ENCODE measurements at places on chromosomes 11 and 22.

GRCh38 chr11:81839976-81840375, 893.7 kb downstream of the FAM181B start:
- DNase-seq: no peak

DNA sequence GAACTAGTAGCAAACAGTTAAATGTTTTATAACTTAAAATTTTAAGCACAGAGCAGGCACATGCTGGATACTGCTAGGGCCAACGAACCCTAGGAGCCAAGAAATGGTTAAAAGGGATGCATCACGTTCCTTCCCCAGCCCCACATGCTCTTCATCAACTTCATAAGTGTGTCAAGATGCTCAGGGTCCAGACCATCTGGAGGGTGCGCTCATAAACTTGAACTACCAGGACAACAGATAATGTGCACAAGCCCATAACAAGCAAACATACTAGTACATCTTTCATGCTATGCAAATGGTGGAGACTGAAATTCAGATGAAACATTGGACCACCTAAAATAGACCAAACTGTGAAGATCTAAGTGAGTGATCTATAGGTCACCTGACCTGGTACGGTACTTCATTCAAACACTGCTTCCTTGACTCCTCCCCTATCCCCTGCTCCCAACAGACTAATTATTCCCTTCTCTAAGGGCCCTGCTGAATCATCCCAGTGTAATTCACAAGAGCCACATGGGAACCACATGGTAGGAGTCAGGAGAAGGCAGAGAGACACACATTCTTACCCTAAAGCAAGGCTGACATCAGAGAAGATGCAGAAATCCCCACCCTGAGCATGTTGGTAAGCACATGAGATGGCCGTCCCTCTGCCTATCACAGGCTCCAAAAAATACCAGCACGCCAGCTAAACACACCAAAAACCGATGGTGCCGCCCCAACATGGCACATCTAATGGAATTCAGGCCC, 83.9 kb downstream of the ETS1 start:
- DNase-seq: no peak

GRCh38 chr22:41320416-41321240, 19.3 kb downstream of the ZC3H7B start:
- DNase-seq: no peak

GRCh38 chr11:43583548-43583947, 97.0 kb upstream of the HSD17B12 start:
- no peak for DNase-seq

DNA sequence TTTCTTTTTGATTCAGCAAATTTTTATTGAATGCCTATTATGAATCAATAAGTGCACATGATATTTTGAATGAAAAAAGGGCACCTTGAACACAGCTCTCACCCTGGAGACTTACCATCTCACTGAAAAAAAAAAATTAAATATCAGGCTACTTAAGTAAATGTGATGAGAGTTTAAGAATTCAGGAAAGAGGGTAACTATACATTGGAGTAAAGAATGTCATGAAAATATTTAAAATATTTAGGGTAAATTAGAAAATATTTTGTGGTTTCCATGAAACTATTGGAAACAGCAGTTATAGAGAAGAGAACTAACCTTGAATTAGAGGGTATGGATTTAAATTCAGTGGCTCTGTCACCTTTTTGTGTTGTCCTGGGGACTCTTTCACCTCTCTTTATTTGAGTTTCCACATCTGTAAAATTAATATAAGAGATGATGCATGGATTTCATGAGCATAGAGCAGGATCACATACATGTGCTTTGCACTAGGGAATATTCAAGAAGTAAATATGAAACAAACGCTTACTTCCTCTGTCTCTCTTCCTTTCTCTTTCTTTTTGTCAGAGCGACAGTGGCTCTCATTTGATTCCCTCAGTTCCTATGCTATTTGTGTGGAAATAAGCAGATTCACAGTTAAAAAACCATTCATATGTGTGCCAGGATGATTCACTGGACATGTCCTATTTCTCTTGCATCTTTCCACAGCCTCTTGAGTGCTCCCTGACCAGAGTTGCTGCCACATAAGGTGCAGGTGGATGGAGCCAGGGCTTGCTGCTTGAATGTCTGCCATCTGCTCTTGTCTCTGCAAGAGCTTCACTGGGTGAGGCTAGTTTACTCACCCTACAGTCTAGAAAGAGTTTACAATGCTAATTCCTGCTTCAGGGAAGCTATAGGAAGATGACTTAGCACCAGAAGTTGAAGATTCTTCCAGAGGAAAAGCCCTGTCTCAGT, 533.1 kb downstream of the ETS1 start:
- DNase-seq: no peak

DNA sequence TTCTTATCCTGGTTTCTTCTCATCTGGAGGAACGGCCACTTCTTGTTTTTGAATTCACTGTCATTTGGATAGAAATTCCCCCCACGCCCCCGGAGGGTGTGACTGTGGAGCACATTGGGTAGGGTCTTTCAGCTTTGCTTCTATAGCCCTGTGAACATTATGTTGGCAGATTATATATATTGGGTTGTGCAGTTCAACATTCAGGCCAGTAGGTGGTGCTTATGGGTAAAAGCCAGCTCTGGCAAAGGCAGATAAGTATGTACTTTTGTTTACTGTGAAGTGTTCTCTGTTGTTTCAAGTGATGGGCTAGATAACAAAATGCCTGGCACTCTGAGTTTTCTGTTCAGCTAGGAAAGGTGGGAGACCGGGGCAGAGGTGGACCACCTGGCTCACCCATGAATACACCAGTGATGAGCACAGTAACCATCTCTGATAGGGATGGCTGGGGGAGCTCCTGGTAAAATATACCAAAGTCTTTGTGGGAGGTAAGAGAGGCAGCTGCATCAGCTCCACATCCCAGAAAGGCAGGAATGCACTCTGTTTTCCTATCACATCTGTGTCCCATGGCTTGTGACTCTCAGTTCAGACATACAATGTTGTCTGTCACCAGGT, 1348.2 kb upstream of the RAG2 start:
- no peak for DNase-seq

GRCh38 chr11:119382101-119382500, 611 bp upstream of the USP2 start:
- DNase-seq: no peak

DNA sequence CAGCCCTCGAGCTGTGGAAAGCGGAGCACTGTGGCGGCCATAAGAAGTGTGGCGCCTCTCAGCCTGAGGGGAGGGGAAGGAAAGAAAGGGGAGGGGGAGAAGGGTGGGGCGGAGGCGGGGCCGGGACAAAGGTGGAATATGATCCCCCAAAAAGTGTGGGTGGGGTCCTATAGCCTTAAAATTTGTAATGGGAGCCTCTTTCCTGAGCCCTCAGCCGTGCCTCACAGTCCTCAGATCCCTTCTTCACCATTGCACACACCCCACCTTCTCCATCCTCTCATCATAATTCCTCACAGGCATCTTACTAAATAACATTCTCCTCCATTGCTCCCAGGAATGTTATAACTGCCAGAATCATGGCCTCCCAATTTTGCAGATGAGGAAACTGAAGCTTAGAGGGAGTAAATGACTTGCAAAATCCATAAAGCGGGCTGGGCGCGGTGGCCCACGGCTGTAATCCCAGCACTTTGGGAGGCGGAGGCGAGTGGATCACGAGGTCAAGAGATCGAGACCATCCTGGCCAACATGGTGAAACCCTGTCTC, 600 bp upstream of the RAB6A start:
- DNase-seq: no peak

GRCh38 chr11:47400768-47401279, 7.6 kb upstream of the SLC39A13 start:
- DNase-seq: no peak

Measured in Peyer's patch (tissue), 4 donors.